ENCODE measurements at places on chromosomes 6 and 20. TPM values are rescaled to one million over a fixed set of nuclear protein-coding genes. Genes with fewer than 3 reads are reported as not detected.

DNA sequence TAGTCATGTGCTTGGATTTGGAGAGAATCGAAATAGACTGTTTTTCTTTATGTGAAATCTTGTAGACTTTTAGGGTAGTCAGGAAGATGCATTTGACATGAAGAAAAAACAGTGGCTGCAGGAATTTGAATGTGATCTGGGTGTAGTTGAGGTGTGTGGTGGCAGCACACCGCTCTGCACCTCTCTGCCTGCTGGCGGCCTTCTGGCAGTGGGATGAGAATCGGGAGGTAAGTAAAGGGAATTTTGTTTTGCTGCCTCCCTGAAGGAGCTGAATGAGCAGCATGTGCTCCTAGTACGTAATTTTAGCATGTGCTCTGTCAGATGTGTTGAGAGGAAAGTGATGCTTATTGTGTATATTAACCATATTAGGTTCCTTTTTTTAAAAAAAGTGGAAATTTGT is 3.2 kb downstream of the TPD52L2 start:
- no peak for DNase-seq

GRCh38 chr6:47680724-47681123 is 17.7 kb upstream of the ADGRF4 start:
- no peak for DNase-seq

DNA sequence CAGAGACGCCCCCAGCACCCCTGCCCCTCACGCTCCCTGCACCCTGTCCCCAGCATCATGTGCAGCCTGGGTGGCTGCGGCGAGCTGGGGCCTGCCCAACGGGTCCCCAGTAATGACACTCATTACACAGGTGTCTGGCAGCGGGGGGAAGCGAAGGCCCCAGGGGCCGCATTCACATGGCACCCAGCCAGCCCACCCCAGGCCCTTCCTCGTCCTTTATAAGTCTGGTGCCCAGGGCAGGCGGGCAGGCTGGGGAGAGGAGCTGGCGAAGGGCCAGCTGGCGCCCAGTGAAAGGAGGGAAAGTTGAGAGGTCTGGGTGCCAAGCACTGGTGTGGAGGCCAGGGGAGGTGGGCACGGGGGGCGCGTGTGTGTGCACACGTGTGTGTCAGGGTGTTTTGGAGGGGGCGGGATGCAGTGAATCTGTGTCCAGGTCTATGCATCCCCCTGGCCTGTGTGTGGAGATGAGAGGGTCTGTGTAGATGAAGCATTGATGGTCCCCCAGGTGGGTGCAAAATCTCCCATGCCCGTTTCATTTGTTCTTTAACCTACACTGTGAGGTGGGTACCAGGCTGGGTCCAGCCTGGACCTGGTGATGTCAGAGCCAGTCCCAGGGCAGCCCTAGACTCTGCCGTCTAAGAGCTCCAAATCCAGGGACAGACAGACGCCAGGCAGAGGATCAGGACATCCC is 105.3 kb downstream of the CEBPB start:
- no peak for DNase-seq

GRCh38 chr6:56944661-56945060 is 10.2 kb upstream of the BEND6 start:
- DNase-seq, result no peak

GRCh38 chr20:54067606-54068174 is 2.7 kb downstream of the BCAS1 start:
- peak; percentile 73 for DNase-seq

DNA sequence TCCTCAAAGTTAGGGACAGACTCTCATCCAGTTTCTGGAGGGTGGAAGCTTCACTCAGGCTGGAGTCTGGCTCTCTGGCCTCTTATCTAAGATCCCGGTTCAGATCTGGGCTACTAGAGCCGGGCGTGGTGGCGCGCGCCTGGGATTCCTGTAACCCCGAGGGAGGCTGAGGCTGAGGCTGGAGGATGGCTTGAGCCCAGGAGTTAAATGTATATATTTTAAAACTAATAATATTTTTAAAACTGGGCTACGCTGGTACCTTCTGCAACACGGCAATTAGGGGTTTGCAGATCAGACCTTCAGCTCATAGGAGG is 710 bp upstream of the ZNF343 start:
- DNase-seq, result no peak

DNA sequence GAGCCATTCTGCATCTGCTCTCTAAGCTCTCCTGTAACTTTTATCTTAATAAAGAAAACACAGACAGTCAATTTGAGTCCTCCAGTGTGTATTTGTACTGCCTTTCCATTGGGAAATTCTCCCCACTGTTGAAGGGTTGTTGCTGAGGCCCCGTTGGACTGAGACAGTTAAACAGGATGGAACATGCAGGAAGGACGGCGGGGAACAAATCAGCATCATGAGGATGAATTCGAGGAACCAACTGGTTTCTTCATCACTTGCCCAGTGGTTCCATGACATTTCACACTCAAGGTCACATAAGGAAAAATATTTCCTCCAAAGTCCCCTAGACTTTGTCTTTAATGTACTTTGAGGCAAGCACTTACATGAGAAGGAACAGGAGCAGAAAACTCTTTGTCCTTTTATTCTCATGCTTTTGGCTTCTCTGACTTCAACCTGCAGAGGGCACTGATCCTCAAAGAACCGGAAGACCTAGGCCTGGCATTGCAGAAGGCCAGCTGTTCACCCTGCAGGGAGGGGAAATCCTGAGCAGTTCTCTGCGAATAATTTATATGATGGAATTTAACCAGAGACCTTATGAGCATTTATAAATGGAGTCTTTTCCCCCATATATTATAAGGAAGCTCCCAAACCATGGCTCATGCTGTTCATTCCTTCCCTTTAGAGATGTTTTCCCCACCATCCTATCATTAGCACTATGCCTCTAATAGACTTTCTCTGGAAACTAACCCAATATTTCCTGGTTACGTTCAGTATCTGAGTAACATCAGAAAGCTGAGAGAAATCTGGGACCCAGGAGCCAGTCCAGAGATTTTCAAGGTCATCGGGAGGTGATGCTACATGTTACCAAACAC is 55.2 kb upstream of the ADGRF1 start:
- DNase-seq, result peak; percentile 81

- no peak for DNase-seq
Observed at GRCh38 chr20:3911956-3912355, 22.8 kb downstream of the PANK2 start.

Gene BPI
- not detected for total RNA-seq
